ENCODE measurements at places on chromosomes 7 and 10. TPM values are rescaled to one million over a fixed set of nuclear protein-coding genes. Genes with fewer than 3 reads are reported as not detected.

TFR2 gene
- total RNA-seq, result 3.9 TPM

CRPPA gene
- 4.4 TPM for total RNA-seq

SFMBT2 gene
- 10.1 TPM for total RNA-seq

GRID2IP gene
- 0.74 TPM for total RNA-seq

ZPBP gene
- total RNA-seq, result not detected

LHPP gene
- total RNA-seq, result 8.6 TPM

UPK3BL2 gene
- 3.2 TPM for total RNA-seq

SLC39A12 gene
- total RNA-seq, result 2.2 TPM

WDFY4 gene
- 0.49 TPM for total RNA-seq

DKK1 gene
- total RNA-seq, result 3.0 TPM

CELF2 gene
- 129 TPM for total RNA-seq

PILRB gene
- total RNA-seq, result 8.1 TPM

CBLL1 gene
- total RNA-seq, result 29.0 TPM

UPK3B gene
- 0.98 TPM for total RNA-seq

TRIM50 gene
- not detected for total RNA-seq

SPDYE2B gene
- not detected for total RNA-seq

ATG9B gene
- 1.2 TPM for total RNA-seq

ASB4 gene
- under 0.01 TPM for total RNA-seq

MINPP1 gene
- total RNA-seq, result 19.7 TPM

SEMA3E gene
- total RNA-seq, result 36.9 TPM

GPR37 gene
- 20.9 TPM for total RNA-seq

LLCFC1 gene
- total RNA-seq, result not detected

PLPP4 gene
- total RNA-seq, result 15.0 TPM

OR2A1 gene
- under 0.01 TPM for total RNA-seq
